ENCODE measurements at places on chromosomes 5 and 9.

DNA sequence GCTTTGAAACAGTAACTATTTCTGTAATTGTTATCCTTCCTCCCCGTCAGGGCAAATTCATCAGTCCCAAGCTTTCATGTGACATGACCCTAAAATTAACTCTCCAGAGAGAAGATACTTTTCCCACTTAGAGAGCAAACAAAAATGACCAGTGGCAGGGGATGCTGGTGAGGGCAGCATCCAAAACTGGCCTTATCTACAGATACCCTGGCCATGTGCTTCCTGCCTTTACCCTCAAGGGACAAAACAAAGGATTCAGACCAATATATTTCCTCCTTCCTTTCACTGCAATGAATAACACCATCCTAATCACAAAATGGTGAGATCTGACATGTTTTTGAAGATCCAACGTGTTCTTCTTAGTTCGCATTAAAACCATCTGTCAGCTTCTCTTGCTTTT, 267.2 kb downstream of the MAN2A1 start:
- DNase-seq, result no peak

- DNase-seq, result no peak
Observed at GRCh38 chr9:111298731-111299598, 31.1 kb downstream of the OR2K2 start.

DNA sequence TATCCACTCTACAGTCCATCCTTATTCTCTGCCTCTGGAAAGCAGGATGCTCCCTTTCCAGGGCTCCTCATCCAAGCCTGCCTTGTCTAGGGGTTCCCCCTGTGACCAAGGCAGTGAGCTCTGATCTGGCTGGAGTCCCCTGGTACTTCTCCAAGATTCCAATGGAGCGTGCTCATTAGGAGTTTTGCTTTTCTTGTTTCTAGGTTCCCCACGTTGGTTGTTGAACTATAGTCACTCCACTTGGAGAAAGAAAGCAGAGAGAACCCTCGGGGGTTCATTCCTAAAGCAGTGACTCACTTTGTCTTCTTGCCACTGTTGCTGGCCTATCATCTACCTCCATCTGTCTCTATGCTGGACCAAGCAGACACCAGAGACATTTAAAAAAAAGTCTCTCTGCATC, 192.6 kb downstream of the TLE4 start:
- no peak for DNase-seq

GRCh38 chr5:121503111-121503840, 348.4 kb upstream of the FTMT start:
- no peak for DNase-seq

- DNase-seq, result no peak
Observed at GRCh38 chr5:143791848-143792731, 19.9 kb upstream of the HMHB1 start.

DNA sequence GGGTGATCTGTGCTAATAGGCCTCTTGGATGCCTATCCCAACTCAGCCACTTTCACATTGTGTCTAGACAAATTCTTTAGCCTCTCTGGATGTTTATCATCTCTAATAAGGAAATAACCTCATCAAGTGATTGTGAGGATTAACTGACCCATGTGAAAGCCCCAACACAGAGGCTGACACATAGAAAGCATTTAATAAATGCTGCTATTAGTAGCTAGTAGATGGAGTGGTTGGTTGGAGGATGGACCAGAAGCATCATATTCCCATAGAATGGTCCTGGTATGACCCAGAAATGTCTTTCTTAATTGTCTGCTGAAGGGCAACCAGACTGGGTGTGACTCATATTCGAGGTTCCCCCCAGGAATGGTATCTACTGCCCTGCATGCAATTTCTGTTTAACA, 124.4 kb downstream of the PIK3R1 start:
- no peak for DNase-seq

- DNase-seq, result no peak
Observed at GRCh38 chr9:109716631-109717030, 63.4 kb upstream of the PALM2AKAP2 start.

DNA sequence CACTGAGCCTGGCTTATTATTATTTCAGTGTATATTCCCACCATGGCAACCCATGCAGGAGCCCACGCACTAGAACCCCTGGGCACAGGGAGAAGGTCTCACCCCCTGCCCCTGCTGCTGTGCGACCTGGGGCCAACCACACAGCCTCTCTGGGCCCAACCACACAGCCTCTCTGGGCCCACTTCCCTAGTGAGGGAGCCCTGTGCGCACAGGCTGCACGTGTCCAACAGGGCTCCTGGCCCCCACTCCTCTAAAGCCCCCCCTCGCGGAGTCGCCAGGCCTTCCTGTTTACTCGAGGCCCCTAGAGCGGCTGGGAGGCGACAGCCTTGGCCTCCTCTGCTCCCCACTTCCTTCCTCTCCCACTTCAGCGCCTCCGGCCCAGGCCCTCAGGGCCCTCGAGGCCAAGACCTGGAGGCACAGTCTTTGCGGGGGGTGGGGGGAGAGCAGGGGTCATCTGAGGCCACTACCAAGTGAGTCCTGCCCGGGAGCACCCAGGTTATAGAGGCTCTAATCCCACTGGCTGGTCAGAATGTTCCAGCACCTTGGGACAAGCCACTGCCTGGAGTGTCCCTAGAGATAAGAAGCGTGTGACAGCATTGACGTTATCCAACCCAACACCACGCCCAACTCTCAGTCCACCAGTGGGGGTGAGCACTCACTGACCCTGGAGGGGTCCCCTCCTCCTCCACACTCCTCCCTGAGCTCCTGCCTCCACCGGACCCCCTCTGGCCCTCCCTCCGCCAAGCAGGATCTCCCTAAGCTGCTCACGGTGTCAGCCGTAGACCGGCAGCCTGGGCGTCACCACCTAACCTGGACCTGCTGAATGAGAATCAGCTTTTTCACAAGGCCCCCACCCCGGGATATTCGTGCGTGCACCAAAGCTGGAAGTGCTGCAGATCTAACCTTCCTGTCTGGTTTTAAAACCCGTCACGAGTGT, 7.9 kb upstream of the ENG start:
- peak; percentile 38 for DNase-seq

DNA sequence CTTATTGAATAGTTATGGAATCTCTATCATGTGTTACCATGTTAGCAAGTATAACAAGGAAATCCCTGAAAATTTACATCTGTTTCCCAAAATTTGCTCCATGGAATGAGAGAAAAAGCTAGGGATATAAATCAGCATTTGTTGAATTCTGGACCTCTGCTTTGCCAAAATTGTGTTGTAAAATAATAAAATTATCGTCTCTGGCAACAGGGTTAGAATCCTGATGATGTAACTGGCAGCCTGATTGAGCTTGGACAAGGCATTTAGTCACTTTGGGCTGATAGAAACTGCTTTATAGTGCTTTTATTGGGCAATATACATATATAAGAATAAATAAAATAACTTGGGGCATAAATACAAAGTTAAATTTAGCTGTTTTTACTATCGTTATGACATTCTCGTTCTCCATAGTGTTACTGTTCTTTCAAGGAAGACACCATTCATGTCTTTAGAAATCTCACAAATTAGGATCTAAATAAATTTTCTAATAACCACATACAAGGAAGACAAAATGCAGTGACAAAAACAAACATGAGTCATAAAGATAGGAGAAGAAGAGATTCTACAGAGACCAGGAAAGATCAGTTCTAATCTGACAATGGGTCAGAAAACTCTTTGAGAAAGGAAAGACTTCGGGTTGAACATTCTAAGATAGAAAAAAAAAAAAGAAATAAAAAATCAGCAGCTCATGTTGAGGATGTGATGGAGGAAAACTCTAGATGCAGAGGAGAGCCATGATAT, 145.0 kb upstream of the CDH10 start:
- no peak for DNase-seq

- no peak for DNase-seq
Observed at GRCh38 chr9:135790850-135791249, 88.9 kb downstream of the KCNT1 start.
